NCI-H510A (cell line): ENCODE measurements at places on chromosomes 3 and 15.

- DNase-seq = no peak
Observed at GRCh38 chr3:135691240-135691639, 274.3 kb upstream of the PPP2R3A start.

GRCh38 chr15:101148881-101149664, 102.8 kb downstream of the CHSY1 start:
- no peak for DNase-seq

- no peak for DNase-seq
Observed at GRCh38 chr15:99042892-99043291, 35.3 kb upstream of the PGPEP1L start.

DNA sequence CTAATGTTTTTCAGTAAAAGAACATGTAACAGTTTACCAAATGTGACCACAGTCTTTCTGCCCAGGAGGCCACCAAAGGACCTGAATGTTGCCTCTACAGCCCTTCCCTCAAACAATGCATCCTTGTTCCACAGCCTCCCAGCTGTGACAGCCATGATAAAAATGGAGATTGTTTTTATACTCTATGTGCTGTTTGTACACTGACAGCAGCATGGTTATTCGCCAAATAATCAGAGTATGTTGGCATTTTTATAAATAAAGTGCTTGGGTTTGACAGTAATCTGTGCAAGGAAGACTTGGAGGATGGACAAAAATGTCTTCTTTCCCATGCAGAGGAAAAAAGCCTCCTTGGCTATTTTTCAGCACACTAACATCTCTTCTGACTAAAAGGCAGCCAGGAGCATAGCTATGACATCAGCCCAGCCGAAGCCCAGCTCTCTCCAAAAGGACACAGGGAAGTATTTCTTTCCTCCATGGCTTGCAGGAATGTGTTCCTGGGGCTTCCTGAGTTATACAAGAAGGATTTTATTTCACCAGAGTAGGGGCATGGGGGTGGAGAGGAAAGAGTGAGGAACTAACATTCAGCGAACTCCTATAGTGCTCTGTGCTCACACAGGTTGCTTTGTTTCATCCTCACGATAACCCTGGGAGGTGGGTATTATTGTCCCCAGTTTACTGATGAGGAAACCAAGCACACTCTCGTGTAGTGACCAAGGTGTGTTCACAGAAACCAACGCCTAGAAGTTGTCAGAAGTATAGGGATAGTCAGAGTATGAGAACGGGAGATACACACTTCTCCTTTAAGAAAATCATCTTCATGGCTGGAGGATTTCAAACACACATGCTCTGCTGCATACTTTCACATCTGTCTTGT, 339.7 kb downstream of the MECOM start:
- DNase-seq = no peak

GRCh38 chr3:16430717-16431630, 82.5 kb downstream of the RFTN1 start:
- DNase-seq = no peak

GRCh38 chr3:53236112-53236841, 19.5 kb downstream of the TKT start:
- no peak for DNase-seq

- no peak for DNase-seq
Observed at GRCh38 chr3:14234251-14235002, 55.8 kb downstream of the LSM3 start.

DNA sequence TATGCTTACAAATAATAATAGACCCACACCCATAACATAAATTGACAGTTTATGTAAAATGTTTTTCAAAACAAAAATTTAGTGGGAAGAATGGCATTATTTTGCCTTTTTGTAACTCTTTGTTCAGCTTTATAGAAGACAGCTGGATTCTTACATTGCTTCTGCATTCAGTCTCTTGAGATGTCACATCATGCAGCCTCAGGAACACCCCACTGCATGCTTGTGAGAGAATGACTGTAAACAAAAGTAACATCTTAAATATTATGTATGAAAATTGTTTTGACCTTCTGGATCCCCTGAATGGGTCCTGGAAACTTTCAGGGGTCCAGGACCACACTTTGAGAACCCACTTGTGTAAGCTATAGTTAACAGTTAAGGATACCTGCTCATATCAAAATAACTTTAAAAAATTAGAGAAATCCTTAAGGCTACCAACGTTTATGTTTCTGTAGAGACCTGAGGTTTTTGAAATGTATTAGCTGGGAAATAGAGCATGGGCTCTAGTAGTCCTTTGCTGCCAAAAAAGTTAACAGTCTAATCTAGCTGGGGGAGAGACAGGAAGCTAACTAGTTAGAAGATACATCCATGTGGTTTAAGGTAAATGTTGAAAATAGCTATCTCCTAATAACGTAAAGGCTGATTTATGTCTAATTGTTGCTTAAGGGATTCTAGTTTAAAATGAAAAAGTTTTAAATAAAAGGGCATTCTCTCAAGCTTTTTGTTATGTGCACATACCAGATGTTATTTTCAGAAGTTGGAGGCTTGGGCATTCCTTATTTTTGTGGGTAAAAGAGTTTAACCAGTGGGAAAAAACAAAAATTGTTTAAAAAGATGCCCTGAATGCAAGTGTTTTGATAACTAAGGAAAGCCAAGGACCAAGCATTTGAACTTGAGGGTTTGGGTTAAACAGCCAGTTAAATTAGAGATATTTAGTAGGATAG, 3.8 kb downstream of the USP3 start:
- DNase-seq = no peak

DNA sequence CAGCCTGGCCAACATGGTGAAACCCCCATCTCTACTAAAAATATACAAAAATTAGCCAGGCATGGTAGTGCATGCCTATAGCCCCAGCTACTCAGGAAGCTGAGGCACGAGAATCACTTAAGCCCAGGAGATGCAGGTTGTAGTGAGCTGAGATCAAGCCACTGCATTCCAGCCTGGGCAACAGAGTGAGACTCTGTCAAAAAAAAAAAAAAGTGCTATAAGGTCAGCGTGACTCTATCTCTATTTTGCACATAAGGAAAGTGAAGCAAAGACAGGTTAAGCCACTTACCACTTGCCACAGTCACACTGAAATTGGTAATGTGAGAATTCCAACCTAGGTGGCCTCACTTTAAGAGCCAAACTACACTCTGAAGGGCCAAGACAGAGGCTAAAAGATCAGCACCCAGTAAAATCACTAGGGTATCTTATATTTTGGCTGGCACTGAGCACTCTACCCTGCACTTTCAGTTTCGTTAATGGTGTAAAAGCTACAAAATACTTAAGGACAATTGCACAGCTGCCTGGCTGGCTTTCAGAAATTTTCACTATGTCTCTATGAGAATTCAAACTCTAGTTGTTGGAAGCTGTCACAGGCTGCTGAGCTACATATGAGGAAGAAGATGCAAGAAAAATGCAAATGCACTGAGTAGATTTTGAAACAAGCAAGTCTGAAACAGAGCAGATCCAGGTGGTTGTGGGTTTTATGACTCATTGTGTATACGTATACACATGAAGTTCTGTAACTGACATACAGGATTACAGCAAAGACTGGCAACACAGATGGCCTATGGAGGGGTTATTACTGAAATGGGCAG, 32.7 kb downstream of the TRANK1 start:
- no peak for DNase-seq
